ENCODE measurements at places on chromosomes 7 and 10.

GRCh38 chr7:142654398-142654797 lies 94.9 kb upstream of the PRSS1 start:
- DNase-seq, result no peak

DNA sequence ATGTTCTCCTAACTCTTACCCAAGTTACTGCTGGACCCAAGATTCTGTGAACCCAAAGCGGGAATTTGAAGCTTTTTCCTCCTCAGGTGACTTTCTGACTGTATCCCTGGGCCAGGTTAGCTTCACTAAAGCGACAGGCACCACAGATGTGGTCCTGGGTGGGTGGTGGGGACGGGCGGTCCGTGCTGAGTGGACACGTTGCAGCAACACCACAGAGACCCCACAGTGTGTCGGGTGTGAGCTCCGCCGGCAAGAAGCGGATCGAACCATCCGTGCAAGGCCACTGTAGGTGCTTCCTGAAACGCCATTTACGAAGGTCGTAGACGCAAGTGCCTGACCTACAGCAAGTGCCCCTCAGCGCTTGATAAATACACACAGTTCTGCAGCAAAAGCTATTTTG lies 325.9 kb downstream of the ADARB2 start:
- DNase-seq, result no peak

GRCh38 chr7:129454249-129454551 lies 20.0 kb downstream of the STRIP2 start:
- DNase-seq, result no peak

GRCh38 chr10:46096909-46097575 lies 51.0 kb upstream of the MSMB start:
- DNase-seq, result no peak

DNA sequence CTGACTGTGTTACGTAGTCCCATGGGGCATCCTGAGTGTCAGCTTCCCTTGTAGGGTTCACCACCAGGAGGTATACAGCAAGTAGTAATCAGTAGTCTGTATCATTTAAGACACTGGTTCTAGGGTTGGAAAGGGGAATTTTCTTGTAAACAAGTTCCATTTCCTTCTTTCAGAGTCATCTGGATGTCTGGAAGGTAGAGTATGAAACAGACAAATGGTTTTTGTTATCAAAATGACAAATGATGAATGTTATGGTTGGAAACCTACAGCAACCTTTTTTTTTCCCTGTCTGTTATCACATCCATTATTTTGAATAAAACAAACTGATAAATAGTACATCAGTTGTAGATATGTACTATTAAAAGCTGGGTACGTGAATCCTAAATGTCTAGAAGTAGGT lies 19.1 kb downstream of the SEMA3A start:
- no peak for DNase-seq

GRCh38 chr7:132882714-132883428 lies 199.0 kb downstream of the CHCHD3 start:
- DNase-seq, result peak; percentile 0

GRCh38 chr10:133474665-133475424 lies 21.1 kb downstream of the SCART1 start:
- DNase-seq, result no peak

DNA sequence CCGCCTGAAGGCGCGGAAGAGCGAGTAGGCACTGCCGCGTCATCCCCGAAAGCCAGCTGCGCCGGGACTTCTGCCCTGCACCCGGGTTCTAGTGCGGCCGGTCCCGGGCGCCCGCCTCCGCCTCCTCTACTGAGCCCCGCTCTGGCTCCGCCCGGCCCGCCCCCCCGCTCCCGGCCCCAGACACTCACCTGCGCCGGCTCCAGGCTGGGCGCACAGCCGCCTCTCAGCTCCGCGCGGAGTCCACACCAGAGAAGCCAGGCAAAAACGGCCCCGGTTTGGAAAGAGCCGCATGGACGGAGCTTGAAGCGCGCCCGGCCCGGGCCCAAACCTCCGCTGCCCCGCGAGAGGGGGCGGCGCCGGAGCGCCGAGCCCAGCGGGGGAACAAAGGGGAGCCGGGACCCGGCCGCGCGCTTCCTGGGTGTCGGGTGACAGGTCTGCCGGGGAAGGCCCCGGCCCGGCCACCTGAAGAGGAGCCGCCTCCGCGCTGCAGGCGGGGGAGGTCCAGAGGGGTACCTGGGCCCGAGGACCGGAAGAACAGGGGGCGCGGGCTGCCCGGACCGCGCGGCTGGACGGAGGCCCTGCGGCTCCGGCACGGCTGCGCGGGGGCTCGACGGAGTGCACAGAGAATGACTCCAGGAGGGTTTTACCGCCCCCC lies 168.2 kb downstream of the NRF1 start:
- DNase-seq, result no peak

- no peak for DNase-seq
These were observed 178.3 kb upstream of the AUTS2 start for GRCh38 chr7:69419934-69420333.

DNA sequence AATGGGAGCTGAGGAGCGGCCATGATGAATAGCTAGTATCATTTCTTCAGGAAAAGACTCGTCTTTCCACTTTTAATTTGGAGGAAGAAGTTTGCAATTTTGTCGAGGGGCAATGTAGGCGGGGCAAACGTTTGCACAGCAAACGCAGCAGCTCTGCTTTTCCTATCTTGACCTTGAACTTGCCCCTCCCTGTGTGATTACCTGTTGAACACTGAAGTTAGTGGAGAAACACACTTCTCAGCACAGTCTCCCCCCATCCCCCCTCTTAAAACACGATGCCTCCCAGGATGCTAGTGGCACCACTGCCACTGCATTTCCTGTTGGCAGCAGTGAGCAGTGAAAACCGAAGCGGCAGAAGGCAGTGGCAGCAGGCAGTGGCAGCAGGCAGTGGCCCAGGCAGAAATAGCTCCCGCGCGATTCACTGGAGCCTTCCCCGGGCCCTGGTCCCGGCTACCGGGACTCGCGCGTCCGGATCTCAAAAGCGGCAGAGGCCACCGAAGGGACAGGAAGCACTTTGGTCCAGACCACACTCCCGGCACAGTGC lies at the start of gene EPDR1:
Gene EPDR1, plus strand, starts transcription at position 336 of the 544 bp plus-strand sequence. CDS start 300 bp downstream, outside the sequence.
- DNase-seq, result no peak

DNA sequence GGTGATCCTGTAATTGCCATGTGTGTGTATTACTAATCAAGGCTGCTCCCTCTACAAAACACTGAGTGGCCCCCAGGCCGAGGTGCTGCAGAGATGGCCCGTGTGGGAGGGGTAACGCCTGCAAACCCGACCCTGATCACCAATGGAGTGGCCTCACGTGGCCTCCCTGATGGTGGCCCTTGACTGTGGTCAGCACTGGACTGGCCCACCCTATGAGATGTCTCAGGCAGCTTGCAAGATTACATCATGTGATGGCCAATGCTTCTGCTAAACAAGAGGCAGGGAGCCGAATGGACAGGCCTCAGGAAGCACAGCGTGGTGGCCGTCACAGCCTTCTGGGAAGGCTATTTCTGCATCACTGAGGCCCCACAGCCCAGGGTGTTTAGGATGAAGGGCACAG lies 186.4 kb downstream of the MGMT start:
- DNase-seq, result no peak

GRCh38 chr10:52170776-52171175 lies 143.3 kb upstream of the DKK1 start:
- no peak for DNase-seq

GRCh38 chr7:49643736-49644135 lies 129.7 kb upstream of the VWC2 start:
- DNase-seq, result no peak

- no peak for DNase-seq
These were observed 909.6 kb downstream of the REEP3 start for GRCh38 chr10:64430690-64431323.

- DNase-seq, result no peak
These were observed 589 bp downstream of the LDB1 start for GRCh38 chr10:102119417-102120141.

GRCh38 chr7:41103331-41103730 lies 599.6 kb downstream of the INHBA start:
- DNase-seq, result no peak

DNA sequence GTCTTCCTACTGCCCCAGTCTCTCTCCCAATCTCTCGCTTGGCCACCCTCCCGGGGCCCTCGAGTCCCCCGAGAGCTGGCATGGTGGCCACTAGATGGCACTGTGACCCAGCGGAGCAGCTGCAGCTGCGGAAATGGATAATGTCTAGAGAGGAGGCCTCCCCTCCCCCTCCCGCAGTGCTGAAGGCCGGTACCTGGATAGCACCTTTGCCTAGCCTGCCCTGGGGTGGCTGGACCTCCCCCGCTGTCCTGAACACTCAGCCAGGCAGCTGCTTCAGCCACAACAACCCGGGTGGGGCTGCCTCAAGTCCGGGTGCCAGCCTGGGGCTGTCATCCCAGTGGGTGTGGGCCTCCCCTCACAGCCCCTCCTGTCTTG lies 65.2 kb downstream of the GOLGA7B start:
- DNase-seq, result peak; percentile 23

GRCh38 chr7:155860840-155861479 lies 48.7 kb upstream of the SHH start:
- no peak for DNase-seq

- no peak for DNase-seq
These were observed 560.5 kb upstream of the MKI67 start for GRCh38 chr10:128686630-128687278.

GRCh38 chr10:9189448-9189847 lies 1135.0 kb downstream of the GATA3 start:
- no peak for DNase-seq

GRCh38 chr10:33099748-33100147 lies 141.7 kb upstream of the ITGB1 start:
- no peak for DNase-seq

- DNase-seq, result no peak
These were observed 52.4 kb upstream of the TNRC18 start for GRCh38 chr7:5476001-5476400.

DNA sequence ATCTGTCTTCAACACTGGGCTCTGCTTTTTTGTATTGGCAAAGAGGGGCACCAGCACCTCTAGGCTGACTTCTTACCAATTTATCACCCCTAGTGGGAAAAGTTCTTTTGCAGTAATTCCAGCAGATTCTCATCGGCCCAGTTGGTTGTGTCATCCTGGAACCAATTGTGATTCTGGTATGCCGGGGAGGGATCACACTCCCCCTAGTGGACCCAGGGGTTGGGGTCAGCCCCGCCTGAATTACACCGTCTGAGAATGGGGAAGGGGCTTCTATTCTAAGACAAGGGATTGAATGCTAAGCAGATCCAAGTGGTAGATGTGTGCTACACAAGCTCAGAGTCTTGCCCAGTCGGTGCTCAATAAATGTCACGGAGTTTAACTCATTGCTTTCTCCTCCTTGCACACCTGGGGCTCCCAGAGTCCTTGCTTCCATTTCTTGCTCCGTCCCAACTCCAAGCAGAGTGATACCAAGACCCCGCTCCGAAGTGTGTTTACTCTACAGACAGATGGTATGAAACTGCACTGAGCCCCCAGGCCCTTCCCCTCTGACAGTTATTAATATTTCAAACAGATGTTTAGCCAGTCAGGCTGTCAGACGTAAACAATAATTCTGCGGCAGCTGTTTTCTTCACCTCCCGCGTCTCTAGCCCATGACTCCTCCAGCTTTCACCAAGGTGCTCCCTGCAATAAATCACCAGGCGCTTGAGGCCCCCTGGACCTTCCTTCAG lies 71.9 kb downstream of the C10orf105 start:
- no peak for DNase-seq

GRCh38 chr10:74927701-74928100 lies 101.3 kb downstream of the KAT6B start:
- no peak for DNase-seq

DNA sequence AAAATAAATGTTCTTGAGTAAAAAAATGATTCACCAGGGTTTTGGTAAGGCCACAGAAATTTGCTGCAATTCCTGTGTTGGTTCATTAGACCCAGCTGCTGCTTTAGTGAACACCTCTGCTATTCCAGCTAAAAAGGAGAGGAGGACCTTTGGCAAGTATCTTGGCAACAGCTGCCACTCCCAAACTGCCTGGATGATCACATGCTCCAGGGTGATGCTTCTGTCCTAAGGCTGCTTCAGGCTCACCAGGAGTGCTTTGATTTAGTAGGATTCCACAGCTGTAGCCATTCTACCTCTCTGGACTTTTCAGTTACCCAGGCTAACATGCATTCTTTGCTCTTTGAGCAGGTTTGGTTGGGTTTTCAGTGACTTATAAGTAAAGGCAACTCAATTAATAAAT lies 82.6 kb upstream of the NPVF start:
- DNase-seq, result no peak

GRCh38 chr10:73872190-73872710 lies 2.1 kb downstream of the CAMK2G start:
- no peak for DNase-seq

DNA sequence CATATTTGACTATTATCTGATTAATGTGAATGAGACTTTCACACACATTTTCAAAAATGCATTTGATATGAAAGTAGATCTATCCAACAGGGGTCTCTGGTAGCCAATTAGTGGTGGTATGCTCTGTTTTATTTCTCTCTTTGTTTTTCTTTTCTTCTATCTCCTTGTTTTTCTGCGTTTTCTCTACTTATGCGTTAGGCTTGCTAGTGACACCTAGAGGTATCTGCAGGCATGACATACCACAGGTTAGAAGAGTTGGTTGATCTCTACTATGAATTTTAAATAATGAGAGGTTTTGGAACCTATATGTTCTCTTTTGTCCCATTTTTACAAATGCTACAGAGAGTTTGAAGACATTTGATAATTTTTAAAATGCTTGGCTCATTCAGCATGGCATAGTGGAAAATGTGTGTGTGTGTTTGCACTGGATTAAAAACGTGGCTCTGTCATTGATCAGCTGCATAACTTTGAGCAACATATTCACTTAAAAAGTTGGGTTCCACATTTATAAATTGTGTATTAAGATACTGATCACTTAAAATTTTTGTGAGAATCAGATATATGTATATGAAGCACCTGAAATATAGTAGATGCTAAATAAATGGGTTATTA lies 28.1 kb upstream of the PLXDC2 start:
- DNase-seq, result no peak

DNA sequence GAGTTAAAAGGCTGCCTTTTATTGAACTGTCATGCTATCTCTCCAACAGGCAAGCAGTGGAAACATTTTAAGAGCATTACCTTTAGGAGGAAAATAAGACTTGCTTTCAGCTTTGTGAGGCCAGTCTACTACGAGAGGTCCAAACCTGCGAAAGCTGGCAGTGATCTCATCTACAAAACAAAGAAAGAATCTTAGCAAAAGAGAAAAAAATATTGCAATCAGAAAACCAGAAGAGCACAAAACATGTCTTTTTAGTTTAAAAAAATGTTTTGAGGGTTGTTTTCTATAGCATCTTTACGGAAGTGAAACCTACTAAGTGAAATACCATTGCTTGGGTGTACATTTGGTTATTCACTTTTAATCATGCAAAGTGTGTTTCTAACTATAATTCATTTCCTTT lies 147.9 kb downstream of the CPEB3 start:
- no peak for DNase-seq

GRCh38 chr10:43044961-43045621 lies 31.8 kb upstream of the RET start:
- DNase-seq, result no peak

DNA sequence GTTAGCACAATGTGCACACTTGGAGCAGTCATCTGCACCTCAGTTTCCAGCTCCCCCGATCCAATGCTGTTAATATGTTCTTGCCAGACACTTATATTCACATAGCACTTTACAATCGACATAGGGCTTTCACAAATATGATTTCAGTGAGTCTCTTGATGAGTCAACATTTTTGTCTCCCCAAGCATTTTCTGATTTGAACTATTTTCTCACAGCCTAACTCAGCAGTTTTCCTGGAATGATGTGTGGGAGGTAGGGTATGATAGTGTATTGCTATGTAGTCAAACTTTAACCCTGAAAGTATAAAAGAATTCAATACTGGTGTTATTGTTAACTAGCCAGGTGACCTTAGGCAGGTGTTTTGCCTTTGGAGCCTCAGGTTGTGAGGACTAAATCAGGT lies 82.5 kb upstream of the LRGUK start:
- no peak for DNase-seq

GRCh38 chr10:15817409-15818046 lies 42.8 kb downstream of the MINDY3 start:
- no peak for DNase-seq

All from stimulated activated CD8-positive, alpha-beta memory T cell treated with anti-CD3 and anti-CD28 coated beads, Interleukin-15, amount 100 ng/mL, for 4 hours (primary cell).